ENCODE measurements at places on chromosomes 2 and 18. TPM values are rescaled to one million over a fixed set of nuclear protein-coding genes. Genes with fewer than 3 reads are reported as not detected.

DNA sequence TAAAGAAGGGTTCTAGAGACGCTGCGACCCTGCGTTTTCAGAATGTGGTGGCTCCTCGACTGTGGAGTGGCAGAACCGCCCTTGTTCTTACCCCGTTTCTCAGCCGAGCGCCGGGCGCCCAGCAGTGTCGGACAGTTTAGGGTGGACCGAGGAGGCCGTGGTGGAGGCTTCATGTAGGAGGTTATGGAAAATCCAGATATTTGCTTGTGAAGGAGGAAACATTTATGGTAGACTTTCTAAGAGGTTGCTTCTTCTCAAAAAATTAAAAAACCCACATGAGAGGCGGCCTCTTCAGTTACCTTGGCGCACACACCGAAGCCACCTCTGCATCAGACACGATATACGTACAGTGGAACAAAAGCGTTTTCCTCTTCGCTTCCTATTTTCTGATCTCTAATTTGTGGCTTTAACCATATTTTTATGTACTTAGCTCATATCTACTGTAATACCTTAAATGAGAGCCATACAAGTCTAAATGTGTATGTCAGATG is 120.8 kb downstream of the NFATC1 start:
- DNase-seq = no peak

DNA sequence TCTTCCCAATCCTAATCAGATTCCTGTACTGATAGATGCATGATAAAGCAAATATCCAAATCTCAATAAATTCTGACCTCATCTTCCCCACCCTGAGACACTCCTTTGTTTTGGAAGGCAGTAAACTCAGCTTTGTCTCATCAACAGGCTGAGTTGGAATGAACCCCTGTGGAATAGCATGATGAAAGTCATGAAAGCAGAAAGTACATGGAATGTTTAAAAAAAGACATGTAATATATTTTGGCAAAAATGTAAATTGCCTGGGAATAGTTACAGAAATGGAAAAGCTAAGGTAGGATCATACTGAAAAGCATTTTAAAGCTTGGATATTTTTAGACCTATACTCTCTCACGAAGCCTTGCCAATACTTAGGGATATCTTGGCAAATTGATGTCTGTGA is 468.7 kb upstream of the CDH7 start:
- no peak for DNase-seq

GRCh38 chr18:75087119-75088020 is 121.6 kb downstream of the PTGR3 start:
- no peak for DNase-seq

- no peak for DNase-seq
Measured at GRCh38 chr2:240579771-240580614, 6.5 kb upstream of the CAPN10 start.

- peak; percentile 79 for DNase-seq
Measured at GRCh38 chr2:191018643-191019119, 4.7 kb upstream of the STAT1 start.

- DNase-seq = no peak
Measured at GRCh38 chr2:216345846-216346245, 26.4 kb downstream of the MARCHF4 start.

- DNase-seq = no peak
Measured at GRCh38 chr18:36315736-36316135, 18.2 kb downstream of the FHOD3 start.

Gene CUL3
- total RNA-seq = 38.0 TPM

Gene SERPINB10
- 0.98 TPM for total RNA-seq

Gene KIF1A
- total RNA-seq = 69.2 TPM

Measured in epithelial cell of proximal tubule (primary cell).